Fibroblast of the aortic adventitia (primary cell): ENCODE measurements at places on chromosomes 1 and 21. TPM values are rescaled to one million over a fixed set of nuclear protein-coding genes. Genes with fewer than 3 reads are reported as not detected.

DNA sequence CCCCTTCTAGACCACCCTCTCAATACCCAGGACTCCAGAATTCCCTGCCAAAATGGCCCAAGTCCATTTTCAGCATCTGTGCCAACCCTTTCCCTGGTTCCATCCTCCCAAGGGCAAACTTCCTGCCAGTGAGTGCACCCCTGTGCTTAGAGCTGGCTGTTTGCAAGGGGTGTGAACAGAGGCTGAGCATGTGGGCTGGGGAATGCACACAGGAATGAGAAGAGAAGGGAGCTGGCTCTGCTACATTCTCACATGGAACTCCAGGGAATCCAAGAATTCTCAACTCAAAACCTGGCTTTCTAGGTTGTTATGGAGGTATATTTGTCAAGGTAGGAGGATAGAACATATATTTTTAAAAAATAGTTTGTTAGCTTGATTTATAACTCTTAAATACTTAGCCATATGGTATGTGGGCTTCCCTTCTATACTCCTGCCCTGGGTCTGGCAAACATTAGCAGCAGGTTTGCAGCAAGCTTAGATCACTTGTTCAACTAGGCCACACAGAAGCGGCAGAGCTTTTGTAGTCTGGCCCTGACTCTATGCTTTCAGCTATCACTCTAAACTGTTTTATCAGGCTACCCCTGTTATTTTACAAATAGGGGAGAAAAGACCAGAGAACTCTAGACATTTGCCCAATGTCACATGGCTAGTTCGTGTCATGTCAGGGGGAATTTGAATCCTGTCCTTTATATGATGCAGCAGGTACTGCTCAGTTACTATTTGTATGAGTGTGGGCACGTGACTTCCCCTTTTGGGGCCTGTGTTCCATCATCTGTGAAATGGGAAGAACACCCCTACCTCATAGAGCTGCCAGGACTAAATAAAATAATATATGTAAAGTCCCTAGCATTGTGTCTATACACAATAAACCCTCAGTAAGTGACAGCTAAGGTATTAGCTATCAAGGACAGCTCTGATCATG is 8.1 kb upstream of the STMN1 start:
- no peak for DNase-seq

DNA sequence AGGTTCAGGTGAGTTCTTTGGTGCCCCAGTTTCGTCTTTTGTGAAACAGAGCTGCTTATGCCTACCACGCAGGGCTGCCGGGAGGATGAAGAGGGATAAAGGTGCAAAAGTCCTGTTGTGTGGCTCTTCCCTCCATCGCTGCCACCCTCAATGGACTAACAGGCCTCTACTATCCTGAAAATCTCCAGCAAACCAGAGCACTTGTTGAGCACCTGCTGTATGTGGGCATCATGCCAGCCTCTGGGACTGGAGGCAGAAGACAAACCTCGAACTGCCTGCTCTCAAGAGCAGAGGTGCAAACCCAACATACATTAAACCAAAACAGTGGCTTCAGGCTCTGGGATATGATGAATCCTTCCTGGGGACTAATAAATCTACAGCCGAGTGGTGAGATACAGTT is 174.1 kb downstream of the ACTL8 start:
- DNase-seq, result no peak

- DNase-seq, result no peak
Observed at GRCh38 chr1:172895761-172896160, 155.0 kb downstream of the TNFSF18 start.

DNA sequence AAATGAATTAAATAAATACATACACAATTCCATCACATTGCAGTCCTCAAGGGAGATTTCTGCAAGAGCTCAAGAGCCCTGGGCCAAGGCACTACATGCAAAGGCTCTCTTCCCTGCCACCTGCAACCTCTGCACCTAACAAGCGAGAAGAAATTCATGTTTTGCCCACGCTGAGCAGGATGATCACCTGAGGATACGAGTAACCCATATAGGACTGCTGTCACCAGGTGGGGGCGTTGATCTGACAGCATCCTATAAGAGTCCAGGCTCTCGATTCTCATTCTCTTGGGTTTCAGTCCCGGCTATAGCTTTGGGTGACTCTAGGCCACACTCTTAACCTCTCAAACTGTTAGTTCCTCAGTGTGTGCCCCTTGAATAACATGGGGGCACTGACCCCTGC is 18.7 kb upstream of the SPOCD1 start:
- no peak for DNase-seq

DNA sequence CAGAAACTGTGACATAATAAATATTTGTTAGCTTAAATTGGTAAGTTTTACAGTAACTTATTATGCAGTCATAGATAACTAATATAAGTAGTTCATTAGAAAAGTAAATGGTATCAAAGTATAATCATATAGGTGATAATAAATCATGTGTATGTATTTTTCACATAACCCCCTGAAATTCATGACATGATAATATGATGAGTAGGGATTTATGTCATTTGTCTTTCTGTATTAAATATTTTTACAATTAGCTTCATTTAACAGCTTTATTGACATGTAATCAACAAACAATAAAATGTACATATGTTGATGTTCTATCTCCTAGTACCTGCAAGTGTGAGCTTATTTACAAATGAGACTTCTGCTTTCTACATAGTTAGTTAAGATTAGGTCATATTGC is 9.8 kb upstream of the FCGR2A start:
- DNase-seq, result no peak

- DNase-seq, result no peak
Observed at GRCh38 chr21:41850085-41850484, 29.1 kb downstream of the PRDM15 start.

DNA sequence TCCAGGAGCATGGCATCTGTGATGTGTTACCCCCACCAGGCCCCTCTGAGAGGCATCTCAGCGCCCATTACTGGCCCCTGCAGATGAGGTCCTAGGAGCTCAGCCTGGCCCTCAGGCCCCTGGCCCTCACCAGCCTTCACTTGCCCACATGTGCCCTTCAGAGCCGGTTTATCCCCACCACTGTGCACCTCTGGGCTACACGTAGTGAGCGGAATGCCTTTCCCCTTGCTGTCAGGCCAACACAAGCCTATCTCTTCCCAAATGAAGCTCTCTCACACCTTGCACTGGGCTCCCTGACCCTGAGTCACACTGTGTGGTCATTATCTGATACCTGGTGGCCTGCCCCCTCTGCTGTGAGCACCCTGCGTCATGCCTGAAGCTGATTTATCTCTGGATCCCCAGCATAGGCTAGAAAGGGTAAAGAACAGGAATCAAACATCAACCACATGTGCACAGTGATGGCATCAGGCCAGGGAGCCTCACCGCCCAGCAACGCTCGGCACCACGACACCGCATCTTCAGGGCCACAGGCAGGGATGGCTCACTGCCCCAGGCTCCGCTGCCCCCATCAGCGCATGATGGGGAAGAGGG is 49.1 kb downstream of the GLIS1 start:
- DNase-seq, result no peak

The S100A1 gene
- total RNA-seq, result 0.54 and 2.9 TPM in 2 replicates
